Body of pancreas (tissue), 4 donors: ENCODE measurements at places on chromosomes 11 and 22. TPM values are rescaled to one million over a fixed set of nuclear protein-coding genes. Genes with fewer than 3 reads are reported as not detected.

GRCh38 chr22:46746192-46746591, 8.1 kb upstream of the CERK start:
- no peaks in the 10 kb centered on the region for H3K27me3 ChIP-seq
- DNase-seq: no peak
- no peaks in the 10 kb centered on the region for H3K36me3 ChIP-seq
- H3K27ac ChIP-seq: peak overlapping the region; percentile 39
- no peak overlapping the region for H3K4me3 ChIP-seq

DNA sequence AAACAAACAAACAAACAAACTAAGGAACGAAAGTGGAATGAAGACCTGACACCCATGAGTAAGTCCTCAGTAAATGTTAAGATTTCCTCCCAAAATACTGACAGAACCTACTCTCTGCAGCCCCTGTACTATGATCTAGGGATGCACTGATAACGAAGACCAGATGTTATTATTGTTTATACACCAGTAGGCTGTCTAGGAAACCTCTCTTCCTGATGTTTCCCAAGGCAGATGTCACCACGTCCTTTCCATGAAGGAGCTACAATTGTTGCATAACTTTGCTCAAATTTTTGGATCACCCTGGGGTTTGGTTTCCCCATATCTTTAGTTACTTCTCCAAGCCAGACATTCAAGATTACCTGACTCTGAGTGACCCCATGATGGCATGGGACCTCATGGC, 340.7 kb downstream of the MIAT start:
- H3K4me3 ChIP-seq: no peak overlapping the region
- no peak for DNase-seq
- H3K27ac ChIP-seq: no peak overlapping the region

GRCh38 chr11:134215836-134216235, 7.9 kb downstream of the NCAPD3 start:
- no peaks in the 10 kb centered on the region for H3K4me1 ChIP-seq
- no peak overlapping the region for H3K27ac ChIP-seq
- H3K36me3 ChIP-seq: peaks cover 2% of the 10 kb centered on the region
- H3K4me3 ChIP-seq: no peak overlapping the region
- no peak for DNase-seq

DNA sequence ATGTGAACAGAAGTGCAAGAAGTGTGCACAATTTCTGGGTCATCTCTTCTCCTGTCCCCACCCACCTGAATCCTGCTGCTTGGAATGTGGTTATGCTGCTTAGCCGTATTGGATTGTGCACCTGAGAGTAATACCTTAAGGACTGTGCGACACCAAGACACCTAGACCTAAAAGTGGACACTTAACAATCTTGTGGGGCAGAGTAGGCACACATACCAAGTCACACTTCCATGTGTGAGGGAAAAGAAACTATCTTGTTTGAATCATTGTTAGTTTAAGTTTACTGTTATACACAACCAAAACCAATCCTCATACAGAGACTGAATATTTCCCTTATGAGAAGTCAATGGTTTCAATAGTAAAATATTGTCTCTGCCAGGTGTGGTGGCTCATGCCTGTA, 93.7 kb downstream of the CCDC83 start:
- H3K36me3 ChIP-seq: no peaks in the 10 kb centered on the region
- no peaks in the 10 kb centered on the region for H3K27me3 ChIP-seq
- peaks cover 17% of the 10 kb centered on the region for H3K4me1 ChIP-seq
- no peak overlapping the region for H3K27ac ChIP-seq
- no peak overlapping the region for H3K4me3 ChIP-seq

DNA sequence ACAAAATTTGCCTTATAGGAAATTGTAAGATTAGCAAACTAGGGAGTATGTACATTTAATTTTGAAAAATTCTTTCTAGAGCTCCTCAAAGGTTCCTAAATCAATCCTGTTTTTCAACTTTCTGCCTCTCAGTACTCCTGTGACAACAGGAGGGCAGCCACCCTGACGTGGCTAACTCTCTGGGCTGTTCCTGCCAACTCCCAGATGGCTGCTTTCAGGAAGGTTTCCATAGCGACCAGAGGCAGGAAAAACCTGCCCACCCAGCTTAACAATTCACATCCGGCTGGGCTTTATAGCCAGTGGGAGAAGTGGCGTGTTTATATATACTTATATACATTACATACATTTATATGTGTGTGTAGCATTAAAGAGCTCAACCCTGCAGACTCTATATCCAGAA, 26.5 kb downstream of the SGSM3 start:
- peak; percentile 85 for DNase-seq
- H3K4me1 ChIP-seq: peaks cover 37% of the 10 kb centered on the region
- no peaks in the 10 kb centered on the region for H3K36me3 ChIP-seq
- no peak overlapping the region for H3K4me3 ChIP-seq
- H3K27ac ChIP-seq: peak overlapping the region; percentile 85

- peaks cover 34% of the 10 kb centered on the region for H3K4me1 ChIP-seq
- no peak for DNase-seq
- H3K27ac ChIP-seq: no peak overlapping the region
Measured at GRCh38 chr11:78080818-78081495, 1.3 kb upstream of the NDUFC2 start.

DNA sequence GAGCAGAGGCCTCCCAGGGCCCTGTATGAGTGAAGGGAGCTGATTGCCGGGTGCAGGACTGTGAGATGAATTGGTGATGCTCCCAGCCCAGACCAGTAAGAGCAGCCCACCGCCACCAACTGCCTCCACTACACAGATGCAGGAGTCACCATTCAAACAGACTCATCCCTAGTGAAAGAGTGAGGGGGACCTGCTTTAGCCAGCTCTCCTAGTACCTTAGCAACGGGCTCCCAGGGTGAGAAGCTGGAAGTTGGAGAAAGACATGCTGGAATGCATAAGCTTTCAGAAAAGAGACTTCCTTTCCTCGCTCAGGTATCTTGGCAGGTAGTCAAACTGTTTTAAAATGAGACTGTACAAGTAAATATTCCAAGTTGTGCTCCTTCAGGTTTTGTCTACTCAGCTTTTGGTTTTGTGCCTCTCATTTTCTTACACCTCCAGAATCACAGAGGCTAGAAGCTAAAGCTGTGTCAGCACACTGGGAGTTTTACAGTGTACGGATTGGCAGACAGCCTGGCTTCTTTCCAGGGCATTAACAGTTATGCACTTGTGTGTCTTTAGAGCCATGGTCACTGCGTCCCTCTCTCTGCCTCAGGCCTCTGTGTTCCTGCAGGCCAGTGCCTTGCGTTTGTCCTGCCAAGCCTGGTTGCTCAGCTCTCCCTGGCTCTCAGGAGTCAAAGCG, 146.2 kb downstream of the ATXN10 start:
- peaks cover 7% of the 10 kb centered on the region for H3K36me3 ChIP-seq
- no peaks in the 10 kb centered on the region for H3K27me3 ChIP-seq
- H3K27ac ChIP-seq: peak overlapping the region; percentile 37
- no peaks in the 10 kb centered on the region for H3K4me1 ChIP-seq

XKR3 gene
- not detected for total RNA-seq

DNA sequence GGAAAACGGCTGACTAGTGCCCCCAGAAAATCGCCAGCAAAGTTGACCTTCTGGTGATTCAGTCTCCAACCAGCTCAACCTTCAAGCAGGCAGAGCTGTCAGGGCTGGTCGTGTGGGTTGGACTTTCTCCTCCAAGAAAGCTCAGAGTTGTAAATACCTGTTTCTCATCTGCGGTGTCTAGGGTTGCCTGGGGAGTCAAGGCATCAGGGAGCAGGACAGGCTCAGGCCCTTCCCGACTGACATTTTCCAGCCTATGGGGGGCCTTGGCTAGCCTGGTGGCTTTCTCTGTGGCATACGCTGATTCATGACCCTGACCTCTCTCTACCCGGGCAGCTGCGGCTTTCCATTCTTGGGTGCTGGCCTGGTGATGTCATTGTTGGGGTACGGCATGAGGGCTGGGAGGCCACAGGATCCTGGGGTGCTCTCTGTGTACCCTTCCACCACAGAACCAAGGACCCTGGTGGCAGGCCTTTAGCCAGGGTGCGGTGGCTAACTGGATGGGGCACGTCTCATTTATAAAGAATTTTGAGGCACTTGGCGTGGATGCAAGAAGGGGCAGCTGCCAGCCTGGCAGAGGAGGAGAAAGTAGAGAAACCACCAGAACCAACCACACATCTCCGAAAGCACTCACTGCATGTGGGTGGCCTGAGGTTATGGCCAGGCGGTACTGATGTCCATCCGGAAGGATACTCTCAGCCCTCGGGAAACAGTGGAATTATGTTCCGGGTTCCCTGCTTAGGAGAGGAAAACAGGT, 64.9 kb downstream of the BCR start:
- no peaks in the 10 kb centered on the region for H3K36me3 ChIP-seq
- peaks cover 23% of the 10 kb centered on the region for H3K4me1 ChIP-seq
- DNase-seq: no peak
- H3K27ac ChIP-seq: no peak overlapping the region

DNA sequence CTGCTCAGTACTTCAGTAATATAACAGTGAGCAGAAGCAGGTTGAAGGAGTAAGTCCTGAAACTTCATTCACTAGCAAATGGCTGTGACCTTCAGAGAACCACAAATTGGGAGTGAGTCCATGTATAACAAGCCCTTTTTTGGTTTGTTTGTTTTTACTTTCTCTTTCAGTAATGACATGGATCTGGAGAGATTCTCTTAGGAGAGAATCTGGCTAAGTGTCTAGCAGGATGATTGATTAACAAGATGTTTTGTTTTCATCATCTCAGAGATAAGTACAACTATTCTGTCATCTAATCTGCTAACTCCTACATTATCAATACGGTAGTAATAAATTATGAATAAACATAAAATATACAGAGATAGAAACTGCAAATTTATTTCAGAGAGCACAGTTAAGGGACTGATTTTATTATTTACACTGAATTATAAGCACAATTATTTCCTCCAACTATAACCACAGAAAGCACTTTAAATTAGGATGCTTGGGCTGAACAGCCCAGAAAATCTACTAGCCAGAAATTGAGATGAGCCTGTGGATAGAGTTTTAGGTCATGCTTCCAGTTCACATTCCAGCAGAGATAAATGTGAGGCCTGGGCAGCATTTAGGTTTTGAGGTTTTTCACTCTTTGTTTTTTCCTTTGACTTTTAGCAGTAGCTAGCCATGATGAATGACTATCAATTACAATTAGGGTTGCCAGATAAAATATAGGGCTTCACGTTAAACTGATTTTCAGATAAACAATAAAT, 429.3 kb upstream of the FAT3 start:
- no peak overlapping the region for H3K4me3 ChIP-seq
- H3K27me3 ChIP-seq: no peaks in the 10 kb centered on the region
- peaks cover 11% of the 10 kb centered on the region for H3K4me1 ChIP-seq
- no peaks in the 10 kb centered on the region for H3K36me3 ChIP-seq
- H3K27ac ChIP-seq: no peak overlapping the region

DNA sequence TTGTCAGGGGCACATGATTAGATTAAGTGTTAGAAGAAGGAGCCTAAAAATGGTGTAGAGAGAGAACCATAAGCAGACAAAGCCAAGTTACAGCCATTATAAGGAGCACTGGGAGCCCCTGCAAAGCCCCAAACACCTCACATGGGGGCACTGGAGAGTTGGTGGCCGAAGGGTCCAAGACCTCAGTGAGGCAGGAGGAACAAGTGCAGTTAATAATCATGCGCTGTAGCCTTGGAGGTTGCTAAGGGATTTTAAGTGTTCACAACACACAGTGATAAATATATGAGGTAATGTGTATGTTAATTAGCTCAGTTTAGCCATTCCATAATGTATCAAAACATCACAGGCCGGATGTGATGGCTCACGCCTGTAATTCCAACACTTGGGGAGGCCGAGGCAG, 54.4 kb upstream of the JAM3 start:
- no peak overlapping the region for H3K4me3 ChIP-seq
- H3K36me3 ChIP-seq: no peaks in the 10 kb centered on the region
- no peaks in the 10 kb centered on the region for H3K27me3 ChIP-seq

- H3K27me3 ChIP-seq: no peaks in the 10 kb centered on the region
- H3K36me3 ChIP-seq: no peaks in the 10 kb centered on the region
- no peak overlapping the region for H3K4me3 ChIP-seq
- DNase-seq: peak; percentile 64
Measured at GRCh38 chr11:35265755-35266454, 126.9 kb downstream of the CD44 start.

DNA sequence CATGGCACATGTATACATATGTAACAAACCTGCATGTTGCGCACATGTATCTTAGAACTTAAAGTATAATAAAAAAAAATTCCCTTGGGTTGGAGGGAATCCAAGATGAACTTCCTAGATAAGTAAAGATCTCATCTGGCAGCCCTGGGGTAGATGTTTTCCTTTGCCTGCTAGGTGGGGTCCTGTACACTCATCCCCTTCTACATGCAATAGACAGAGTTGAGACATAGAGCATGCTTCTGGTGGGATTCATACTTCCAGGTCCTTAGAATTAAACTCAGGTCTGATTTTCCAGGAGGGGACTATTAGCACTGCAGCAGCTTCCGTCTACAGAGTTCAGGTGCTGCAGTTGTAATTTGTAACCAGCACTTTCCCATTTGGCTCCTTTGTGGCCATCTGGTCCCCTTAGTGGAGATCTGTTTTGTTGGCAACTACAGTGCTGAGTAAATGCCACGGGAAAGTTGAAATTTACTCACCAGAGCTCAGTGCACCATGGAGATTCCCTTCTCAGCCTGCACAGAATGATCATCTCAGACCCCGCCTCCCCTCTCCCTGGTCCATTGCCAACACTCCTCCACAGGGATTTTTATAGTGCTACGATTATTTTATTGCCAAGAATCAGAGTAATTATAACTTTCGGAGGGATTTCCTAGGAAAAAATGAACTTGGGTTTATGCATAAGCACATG, 220.1 kb upstream of the E2F8 start:
- DNase-seq: no peak
- H3K4me1 ChIP-seq: no peaks in the 10 kb centered on the region
- no peak overlapping the region for H3K4me3 ChIP-seq
- no peaks in the 10 kb centered on the region for H3K36me3 ChIP-seq
- H3K27me3 ChIP-seq: no peaks in the 10 kb centered on the region
- no peak overlapping the region for H3K27ac ChIP-seq

DNA sequence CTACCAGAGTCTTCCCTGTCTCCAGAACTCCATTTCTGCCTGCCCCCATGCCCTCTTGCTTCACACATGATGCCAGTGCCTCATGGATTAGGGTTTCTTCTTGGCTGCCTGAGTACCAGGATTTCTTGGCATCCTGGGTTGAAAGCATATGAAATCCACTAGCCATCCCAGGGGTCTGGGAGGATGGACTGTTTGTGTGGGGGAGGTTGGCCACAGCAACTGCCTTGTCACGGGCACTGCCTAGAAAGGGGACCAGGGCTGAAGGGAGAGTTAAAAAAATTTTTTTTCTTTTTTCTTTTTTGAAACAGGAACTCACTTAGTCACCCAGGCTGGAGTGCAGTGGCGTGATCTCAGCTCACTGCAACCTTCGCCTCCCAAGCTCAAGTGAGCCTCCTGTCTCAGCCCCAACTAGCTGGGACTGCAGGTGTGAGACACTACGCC, 4.2 kb downstream of the USP35 start:
- H3K27me3 ChIP-seq: no peaks in the 10 kb centered on the region
- H3K4me3 ChIP-seq: no peak overlapping the region
- peak overlapping the region; percentile 88 for H3K27ac ChIP-seq
- peaks cover 54% of the 10 kb centered on the region for H3K4me1 ChIP-seq
- DNase-seq: no peak

DNA sequence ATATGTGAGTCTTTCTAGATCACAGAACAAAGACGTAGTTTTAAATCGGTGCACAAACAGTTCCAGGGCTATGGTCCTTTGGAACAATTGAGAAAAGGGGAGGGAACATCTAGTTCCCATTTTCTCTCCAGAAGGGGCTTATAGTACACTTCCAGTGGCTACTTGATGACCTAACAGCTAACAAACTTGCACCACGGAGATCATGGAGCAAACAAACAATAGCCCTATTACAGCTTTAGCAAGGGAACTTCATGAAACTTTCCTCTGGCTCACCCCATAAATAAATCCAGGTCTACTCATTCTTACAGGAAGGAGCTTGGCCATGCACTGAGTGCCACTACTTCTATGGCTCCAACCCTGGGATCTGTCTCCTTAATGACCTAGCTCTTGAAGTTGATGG, 8.3 kb upstream of the FOLR2 start:
- no peak overlapping the region for H3K4me3 ChIP-seq
- no peaks in the 10 kb centered on the region for H3K36me3 ChIP-seq
- H3K4me1 ChIP-seq: no peaks in the 10 kb centered on the region
- DNase-seq: no peak
